ENCODE measurements at places on chromosomes 6 and 20.

- no peak for DNase-seq
Measured at GRCh38 chr6:125252891-125253290, 48.9 kb downstream of the HDDC2 start.

DNA sequence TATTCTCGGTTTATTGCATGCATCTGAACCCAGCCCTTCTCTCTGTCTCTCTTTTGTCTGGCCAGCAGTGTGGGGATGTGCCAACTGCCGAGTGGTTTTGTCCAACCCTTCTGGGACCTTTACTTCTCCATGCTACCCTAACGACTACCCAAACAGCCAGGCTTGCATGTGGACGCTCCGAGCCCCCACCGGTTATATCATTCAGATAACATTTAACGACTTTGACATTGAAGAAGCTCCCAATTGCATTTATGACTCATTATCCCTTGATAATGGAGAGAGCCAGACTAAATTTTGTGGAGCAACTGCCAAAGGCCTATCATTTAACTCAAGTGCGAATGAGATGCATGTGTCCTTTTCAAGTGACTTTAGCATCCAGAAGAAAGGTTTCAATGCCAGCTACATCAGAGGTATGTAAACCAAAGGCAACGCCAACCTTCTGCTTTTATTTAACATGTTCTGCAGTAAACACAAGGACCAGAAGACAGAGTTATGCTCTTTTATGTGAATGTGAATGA, 65.8 kb downstream of the ADGRG6 start:
- no peak for DNase-seq

- no peak for DNase-seq
Measured at GRCh38 chr6:47237196-47237595, 72.5 kb downstream of the TNFRSF21 start.

GRCh38 chr6:44010411-44011349, 116.6 kb downstream of the MRPL14 start:
- no peak for DNase-seq

DNA sequence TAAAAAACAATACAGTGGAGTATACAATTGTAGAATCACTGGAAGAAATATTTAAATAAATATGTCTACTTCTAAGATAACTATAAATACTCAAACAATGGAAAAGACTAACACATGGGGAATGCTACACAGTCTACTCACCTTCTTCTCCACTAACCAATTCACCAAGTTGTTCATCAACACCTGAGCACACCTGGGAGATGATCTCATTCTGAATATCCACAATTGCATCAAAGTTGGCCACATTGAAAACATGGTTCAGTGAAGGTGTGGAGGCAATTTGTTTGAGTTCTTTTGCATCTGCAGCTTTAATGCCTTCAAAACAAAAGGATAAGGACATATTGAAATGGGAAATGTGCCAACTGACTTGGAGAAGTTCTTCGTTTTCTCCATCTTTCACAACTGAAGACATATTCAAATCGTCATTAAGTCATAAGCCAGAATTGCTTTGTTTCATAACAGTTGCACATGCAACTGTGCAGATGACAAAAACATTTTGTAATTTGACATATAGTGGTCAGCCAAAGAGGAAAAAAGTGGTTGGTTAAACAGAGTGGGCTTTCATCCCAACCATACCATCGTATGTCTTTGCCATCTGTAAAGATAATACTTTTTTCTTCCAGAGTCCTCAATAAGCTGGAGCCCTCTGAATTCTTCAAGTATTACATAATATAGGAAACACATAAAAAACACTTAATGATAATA, 17.5 kb downstream of the COL12A1 start:
- no peak for DNase-seq

DNA sequence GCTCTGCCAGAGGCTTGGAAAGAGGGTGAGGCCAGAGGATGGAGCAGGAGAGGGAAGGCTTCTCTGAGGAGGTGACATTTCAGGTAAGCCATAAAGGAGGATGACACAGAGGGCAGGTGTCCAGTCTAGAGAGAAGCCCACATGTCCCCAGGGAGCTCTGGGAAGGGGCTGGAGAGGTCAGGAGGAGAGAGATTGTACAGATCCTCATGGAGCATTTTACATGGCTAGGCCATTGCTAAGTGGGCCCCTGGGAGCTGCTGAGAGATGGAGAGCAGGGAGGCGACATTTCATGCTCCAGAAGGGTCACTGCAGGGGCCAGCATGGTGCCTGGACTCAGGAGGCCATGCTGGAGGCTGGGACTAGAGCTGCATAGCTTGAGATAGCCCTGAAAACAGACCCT, 124.5 kb downstream of the TOX2 start:
- DNase-seq = no peak

DNA sequence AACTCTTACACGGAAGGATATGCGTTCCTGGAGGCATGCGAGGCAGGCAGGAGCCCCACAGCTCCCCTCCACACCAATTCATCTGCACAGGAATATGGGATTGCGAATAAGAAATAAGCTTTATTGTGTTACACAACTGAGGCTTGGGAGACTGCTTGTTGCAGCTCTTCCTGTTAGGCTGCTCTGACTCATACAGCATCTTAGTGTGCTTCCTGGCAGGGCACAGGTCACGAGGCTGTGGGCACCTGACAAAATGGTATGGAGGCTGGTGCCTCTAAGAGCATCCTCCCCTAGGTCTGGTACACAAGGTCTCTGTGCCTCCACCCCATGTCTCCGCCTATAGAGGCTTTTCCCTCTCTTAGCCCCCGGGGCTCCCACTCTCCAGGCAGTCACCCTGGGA, 6.8 kb downstream of the SLC22A3 start:
- DNase-seq = no peak

DNA sequence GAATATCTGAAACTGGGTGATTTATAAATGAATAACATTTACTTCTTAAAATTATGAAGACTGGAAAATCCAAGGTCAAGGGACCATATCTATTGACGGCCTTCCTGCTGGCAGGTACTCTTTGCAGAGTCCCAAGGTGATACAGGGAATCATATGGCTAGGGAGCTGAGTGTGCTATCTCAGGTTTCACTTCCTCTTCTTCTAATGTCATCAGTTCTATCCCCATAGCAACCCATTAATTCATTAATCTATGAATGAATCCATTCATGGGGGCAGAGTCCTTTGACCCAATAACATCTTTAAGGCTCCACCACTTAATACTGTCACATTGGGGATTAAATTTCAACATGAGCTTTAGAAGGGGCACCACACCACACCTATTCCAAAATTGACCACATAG, 772.0 kb downstream of the HACE1 start:
- DNase-seq = no peak

DNA sequence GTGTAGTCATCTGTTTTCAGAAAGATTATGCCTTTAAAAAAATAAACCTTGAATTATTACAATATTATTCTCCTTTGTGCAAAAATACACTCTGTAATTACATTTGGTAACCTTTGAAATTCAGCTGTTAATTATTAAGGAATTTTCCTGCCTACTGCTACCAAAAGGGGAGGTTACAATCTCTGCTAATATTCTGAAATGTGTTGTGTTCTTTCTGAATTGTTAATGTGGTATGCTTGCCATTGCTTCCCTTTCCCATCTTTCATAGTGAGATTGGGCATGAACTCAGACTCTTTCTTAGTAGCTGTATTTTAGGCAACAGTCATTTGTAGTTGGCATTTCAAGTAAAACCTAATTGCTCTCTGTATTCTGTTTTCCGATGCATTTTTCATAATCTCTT, 73.0 kb downstream of the PHF3 start:
- DNase-seq = no peak

GRCh38 chr6:72149715-72150114, 263.4 kb downstream of the RIMS1 start:
- DNase-seq = no peak

DNA sequence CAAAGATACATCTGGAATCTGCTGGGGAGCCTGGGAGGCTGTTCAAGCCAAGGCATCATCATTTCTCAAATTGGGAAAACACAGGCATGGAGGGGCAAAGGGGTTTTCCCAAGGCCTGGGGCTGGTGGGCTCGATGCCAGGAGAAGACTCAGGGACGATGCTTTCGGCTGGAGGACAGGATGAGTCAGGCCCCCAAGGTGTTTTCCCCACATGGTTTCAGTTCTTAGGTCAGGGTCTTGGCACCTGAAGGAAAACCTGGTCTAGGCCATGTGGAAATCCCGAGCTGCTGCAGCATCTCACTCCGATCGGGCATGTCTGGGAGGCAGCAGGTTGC, 348.1 kb downstream of the CDC5L start:
- no peak for DNase-seq

DNA sequence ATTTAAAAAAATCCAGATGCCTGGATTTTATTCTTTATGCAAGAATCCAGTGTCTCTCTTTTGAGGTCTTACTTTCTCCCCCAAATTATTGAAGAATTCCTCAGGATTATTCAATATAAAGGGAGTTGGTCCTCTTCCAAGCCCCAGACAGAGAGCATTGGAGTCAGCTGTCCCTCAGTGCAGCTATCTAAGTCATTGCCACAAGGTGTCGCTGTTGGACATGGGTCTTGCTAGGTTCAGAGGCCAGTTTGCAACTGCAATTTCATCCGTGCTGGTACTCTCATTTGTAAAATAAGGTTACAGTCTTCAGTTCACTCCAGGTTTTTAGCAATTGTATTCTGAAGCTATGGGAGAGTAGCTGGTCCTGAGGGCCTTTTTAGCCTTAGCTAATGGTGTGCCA, 27.8 kb downstream of the CCN2 start:
- no peak for DNase-seq

GRCh38 chr6:132466952-132467351, 46.0 kb downstream of the STX7 start:
- DNase-seq = no peak

- DNase-seq = no peak
Measured at GRCh38 chr6:4606821-4607704, 169.1 kb upstream of the CDYL start.

GRCh38 chr6:151390851-151391470, 398 bp downstream of the ZBTB2 start:
- DNase-seq = peak; percentile 71

DNA sequence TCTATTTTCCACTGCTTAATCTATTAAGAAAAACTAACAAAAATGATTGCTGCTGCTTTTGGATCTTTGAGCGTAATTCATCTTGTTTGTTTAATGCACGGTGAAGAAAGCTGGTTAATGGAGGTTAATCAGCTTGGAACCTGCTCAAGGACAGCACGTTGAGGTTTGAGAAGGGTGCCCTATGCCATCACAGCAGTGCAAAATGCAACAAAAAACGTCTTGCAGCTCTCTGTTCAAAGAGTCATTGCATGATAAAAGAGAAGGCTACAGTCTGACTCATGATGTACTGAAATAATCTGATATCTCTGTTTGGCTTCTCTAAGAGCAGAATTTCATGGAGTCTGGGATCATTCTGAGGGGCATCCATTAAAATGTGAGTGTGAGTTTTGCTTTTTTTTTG, 80.6 kb upstream of the PREP start:
- no peak for DNase-seq

GRCh38 chr6:21003780-21004541, 469.7 kb downstream of the CDKAL1 start:
- DNase-seq = no peak

DNA sequence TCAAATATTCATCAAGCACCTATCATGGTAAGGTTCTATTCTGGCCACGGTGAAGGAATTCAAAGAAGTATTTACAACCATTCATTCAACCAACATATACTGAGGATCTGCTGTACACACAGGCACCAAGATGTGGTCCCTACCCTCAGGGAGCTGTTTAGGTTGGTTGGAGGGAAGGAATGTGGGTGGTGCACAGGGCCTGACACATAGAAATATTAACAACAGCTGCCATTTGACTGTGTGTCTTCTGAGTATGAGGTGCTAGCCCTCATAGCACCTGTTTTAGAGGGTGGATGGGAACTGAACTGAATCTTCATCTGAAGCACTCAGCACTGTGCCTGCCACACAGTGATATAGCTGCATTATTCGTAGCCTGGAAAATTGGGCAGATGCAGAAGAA, 7.3 kb downstream of the SNPH start:
- DNase-seq = no peak

DNA sequence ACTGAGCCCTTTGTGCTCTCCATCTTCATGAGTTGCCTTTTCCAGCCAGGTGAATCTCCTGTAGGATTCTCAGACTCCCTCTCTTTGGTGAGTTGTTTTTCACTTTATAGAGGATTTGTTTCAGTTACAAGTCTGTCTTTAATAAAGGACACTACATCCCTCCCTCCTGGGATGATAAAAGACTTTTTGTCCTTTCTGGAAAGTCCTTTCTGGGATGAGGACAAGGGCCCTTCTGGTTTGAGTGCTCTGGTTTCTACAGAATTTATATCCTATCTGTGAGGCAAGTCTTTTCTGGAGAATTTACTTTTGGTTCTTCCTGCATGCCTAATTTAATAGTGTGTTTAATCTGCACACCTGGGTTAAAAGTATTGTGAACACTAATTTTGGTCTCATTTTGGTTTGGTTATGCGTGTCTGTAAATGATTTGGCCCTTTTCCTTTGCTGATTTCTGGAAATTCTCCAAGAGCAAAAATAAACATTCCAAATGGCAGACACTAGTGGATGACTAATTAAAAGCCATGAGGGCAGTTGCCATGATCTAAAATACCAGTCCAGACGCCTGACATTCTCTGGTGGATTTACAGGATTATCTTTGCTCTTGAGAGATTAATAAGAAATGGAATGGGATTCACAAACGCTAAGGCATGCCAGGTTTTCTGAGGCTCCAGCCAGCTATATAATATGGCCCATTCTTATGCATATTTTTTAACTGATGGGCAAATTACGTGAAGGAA, 44.8 kb downstream of the TCP11 start:
- DNase-seq = no peak

DNA sequence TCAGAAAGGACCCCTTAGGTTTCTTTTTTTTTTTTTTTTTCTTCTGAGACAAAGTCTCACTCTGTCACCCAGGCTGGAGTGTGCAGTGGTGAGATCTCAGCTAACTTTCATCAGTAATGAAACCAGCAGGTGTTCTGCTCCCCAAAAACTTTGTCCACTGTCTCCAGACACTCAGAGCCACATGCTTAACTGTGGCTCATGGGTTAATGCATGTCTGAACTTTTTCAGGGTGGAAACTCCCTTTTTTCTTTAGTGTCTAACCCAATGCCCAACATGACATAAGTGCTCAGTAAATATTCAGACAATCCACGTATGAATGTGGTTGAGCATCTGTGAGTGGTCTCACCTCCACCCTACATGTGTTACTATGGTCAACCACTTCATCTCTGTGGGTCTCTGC, 45.4 kb downstream of the MYB start:
- DNase-seq = no peak

DNA sequence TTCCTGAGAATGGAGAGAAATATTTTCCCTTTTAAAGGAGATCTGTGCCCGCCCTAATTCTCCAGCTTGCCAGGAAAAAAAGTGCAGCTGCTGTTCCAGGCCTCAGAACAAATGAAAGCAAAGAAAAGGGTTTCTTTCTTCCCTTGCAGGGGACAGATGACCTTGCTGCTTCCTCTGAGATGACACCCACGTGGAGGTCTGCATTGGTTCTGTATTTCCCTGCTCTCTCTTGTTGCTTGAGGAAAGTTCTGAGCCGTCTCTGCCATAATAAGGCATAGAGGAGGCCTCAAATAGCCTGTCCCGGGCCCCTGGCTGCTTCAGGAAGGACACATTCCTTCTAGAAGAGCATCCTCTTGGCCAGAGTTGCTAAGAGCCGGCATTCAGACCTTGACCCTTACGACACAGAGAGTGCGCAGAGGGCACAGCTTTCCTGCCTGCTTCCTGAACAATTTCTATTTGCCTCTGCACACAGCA, 501.8 kb upstream of the SULF2 start:
- DNase-seq = no peak

- no peak for DNase-seq
Measured at GRCh38 chr6:43952746-43953145, 174.5 kb downstream of the MRPL14 start.
